ENCODE measurements at places on chromosomes 5 and 9.

DNA sequence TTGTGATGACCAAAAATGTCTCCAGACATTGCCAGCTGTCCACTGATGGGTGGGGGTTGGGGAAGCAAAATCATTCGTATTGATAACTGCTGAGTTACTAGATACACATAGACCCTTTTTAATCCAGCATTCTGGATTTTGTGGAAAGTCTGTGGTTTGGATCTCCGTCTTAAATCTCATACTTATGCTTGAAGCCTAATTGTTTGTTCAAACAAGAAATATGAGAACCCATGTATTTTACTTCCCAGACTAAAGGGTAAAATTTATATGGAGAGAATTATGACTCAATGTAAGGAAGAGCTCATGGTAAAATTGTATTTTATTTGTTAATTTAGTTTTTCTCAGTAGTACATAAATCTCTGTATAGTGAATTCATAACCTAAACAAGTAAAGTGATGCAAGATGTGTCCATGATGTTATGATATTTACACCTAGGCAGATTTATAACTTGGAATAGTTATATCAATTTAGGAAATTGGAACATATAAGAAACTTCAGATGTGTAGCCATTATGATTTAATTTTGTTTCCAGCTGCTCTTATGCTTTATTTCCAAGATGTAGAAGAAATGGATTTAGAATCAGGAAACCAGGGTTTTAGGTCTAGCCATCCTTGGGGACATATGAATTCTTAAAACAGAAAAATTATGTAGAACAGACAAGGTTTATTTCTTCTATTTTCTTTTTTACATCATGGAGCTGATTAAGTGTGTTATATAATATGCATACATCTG, 4.5 kb upstream of the OGN start:
- no peak for DNase-seq

- DNase-seq = no peak
Measured at GRCh38 chr5:36494841-36495601, 111.4 kb upstream of the SLC1A3 start.

GRCh38 chr9:132014218-132014805, 65.4 kb downstream of the MED27 start:
- DNase-seq = no peak

GRCh38 chr5:84602371-84602771, 217.7 kb upstream of the EDIL3 start:
- no peak for DNase-seq

GRCh38 chr5:80184235-80185023, 71.4 kb downstream of the SERINC5 start:
- DNase-seq = no peak

- DNase-seq = no peak
Measured at GRCh38 chr5:78537821-78538220, 110.8 kb downstream of the LHFPL2 start.

DNA sequence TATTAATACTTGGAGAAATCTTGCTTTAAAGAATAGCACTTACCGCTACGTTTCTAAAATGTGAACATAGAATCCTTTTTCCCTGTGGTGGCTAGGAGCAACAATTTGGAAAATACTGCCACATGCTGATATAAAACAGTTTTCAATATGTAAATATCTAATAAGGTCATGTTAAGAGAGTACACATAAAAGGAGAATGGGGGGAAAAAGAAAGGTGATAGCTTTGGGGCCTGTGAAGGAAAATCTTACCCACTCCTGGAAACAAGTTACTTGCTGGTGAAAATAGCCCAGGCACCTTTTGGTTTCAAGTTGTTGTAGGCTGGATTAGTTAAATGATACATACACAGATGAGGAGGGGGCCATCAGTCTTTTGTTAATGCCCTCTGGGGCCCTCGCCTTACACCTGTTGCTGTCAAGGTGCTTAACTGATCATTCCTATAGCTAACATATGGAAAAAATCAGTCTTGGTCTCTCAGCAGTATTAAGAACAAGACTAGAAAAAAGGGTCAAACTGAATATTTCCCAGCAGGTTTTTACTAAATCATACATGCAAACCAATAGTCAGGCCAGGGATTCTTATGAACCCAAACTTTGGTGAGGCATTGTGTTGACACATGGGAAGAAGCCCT, 24.1 kb downstream of the FYB1 start:
- DNase-seq = no peak
